ENCODE measurements at places on chromosomes 13 and 19.

- DNase-seq: no peak
These were observed 73.1 kb downstream of the FLT1 start for GRCh38 chr13:28421676-28422410.

DNA sequence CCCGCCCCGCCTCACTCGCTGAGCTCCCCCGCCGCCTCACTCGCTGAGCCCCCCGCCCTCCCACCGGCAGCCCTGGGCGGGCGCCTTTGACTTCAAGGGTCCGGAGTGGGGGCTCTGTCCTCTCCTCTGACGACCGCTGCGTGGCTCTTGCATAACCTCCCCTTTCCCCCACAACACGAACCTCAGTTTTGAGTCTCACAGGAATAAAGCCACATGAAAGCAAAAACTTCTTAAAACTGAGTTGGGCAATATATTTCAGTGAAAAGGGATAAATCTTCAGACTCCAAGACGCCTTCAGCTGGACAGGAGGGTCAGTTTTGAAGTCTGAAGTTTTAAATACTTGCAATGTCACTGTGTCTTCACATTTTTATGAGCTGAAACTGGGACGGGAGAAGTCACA lies 70.6 kb upstream of the C13orf46 start:
- no peak for DNase-seq

- no peak for DNase-seq
These were observed 2166.4 kb downstream of the PCDH9 start for GRCh38 chr13:65063753-65064152.

- DNase-seq: no peak
These were observed 20.5 kb downstream of the EDNRB start for GRCh38 chr13:77898097-77898496.

DNA sequence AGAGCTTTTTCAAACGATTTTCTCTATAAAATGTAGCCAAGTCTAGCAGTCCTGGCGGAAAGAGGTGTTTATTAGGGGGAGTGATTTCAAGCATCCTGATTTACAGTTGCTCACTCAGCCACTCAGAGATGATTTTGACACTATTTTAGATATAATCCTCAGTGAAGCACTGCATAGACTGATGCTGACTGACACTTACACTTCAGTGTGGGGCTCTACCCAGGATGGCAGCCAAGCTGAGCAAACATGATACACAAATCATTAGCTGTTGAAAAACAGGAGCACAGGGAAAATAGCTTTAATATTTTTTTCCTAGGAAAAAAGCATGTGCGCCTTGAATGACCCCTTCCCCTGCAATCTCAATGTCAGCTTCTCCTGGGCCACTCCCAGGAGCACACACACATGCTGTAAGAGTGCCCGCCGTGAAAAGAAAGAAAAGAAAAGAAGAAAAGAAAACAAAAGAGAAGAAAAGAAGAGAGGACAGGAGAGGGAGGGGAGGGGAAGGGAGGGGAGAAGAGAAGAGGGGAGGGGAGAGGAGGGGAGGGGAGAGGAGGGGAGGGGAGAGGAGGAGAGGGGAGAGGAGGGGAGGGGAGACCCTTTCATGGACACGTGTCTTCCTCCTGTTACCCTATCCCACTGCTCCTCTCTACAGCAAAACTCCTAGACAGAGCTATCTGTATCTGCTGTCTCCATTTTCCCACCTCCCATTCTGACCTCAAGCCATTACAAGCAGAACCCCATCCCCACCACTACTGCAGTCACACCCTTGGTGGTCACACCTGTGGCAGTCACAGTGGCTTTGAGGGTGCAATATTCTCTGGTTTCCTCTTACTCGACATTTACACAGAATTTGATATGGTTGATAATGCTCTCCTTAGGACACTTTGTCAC lies 36.4 kb downstream of the RCBTB2 start:
- no peak for DNase-seq

GRCh38 chr19:46834121-46834520 lies 16.5 kb downstream of the AP2S1 start:
- DNase-seq: no peak

GRCh38 chr19:46529622-46530451 lies 34.2 kb upstream of the PNMA8B start:
- peak; percentile 63 for DNase-seq

DNA sequence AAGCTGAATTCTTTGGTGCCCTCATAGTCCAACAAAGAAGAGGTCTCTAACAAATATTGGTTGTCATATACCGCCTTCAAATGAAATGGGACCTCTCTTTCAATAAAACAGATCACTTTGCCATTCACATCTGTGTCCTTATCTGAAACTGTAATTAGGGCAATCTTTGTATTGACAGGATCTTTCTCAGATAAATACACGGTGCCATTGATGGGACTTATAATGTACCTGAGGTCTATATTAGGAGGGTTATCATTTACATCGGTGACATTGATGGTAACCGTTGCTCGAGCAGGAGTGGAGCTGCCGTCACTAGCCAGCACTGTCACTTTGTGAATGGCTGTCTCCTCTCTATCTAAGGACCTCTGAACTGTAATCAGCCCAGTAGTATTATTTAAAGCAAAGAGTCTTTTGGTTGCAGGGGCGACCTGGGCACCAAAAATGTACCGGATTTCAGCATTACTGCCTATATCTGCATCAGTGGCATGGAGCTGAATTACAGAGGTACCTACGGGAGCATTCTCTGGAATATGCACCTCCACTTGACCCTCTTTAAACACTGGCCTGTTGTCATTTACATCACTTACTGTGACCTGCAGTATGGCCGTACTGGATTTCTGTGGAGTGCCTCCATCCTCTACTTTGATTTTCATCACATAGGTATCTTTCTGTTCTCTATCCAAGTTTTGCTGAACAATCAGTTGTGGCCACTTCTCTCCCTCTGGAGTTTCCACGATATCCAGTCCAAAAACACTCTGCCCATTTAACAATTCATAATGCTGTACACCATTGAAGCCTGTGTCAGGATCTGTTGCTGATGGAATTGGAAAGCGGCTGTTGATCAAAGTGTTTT lies 2.8 kb downstream of the PCDH9 start:
- DNase-seq: no peak

Data from stimulated activated CD8-positive, alpha-beta memory T cell treated with anti-CD3 and anti-CD28 coated beads, Interleukin-12 subunit alpha, Interleukin-12 subunit beta, amount 100 ng/mL, for 1 hour (primary cell).